ENCODE measurements at places on chromosomes 13 and 19.
A peak's percentile ranks its signal among the peaks of the same experiment; 100 is the strongest.

- no peak for DNase-seq
Observed at GRCh38 chr13:38897521-38897920, 93.1 kb downstream of the STOML3 start.

GRCh38 chr13:33015791-33016323 is 366 bp upstream of the KL start:
- DNase-seq: no peak

DNA sequence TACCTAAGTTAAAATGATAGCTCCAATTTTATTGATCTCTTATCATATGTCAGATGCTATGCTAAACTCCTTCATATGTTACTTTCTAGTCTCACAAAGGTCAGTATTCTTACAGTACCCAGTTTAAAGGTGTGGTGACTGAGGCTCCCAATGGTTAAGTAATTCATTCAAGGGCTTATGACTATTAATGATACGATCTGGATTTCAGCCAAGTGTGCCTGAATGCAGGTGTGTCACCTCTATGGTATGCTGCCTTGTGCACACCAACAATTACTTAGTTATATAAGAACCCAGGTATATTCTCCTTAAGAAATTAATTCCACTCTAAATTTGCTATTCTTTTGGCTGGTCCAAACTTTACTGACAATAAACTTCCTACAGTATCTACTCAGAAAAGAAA is 84.6 kb upstream of the TRPC4 start:
- DNase-seq: no peak

DNA sequence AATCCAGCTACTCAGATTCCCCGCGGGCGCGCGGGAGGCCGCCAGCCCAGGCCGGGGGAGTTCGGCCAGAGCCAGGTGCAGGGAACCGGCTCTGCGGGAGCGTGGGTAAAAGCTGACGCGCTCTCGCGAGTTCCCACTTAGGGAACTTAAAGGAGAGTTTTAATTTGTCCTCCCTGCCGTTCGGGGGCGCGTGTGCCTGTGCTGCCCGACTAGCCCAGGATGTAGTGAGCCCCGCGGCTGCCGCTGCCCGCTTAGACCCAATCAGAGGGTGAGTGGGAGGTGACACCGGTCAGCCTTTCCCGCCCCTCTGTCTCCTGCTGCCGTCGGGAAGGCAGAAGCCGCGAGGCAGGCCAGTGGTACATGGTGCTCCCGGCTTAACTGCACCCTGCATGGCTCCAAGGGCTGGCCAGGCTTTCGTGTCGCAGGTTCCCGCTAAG is 36.0 kb upstream of the NEK3 start:
- peak; percentile 27 for DNase-seq

DNA sequence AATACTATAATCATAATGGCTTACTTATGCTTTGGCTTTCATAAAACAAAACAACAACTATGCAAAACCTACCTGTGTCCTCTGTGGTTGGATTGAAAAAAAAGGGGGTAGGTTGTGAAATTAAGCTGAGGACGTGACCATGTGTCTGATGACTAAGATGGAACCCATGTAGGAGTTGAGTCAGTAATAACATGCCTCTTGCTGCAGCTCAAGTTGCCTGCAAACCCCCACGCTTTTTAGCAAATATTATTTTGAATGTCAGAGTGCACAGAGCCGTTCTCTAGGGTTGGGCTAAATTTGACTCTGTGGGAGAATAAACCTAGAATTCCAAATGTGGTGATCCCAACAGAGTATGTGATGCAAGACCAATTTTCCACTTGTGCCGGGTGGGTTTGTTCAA is 209.3 kb downstream of the KCNRG start:
- DNase-seq: no peak

DNA sequence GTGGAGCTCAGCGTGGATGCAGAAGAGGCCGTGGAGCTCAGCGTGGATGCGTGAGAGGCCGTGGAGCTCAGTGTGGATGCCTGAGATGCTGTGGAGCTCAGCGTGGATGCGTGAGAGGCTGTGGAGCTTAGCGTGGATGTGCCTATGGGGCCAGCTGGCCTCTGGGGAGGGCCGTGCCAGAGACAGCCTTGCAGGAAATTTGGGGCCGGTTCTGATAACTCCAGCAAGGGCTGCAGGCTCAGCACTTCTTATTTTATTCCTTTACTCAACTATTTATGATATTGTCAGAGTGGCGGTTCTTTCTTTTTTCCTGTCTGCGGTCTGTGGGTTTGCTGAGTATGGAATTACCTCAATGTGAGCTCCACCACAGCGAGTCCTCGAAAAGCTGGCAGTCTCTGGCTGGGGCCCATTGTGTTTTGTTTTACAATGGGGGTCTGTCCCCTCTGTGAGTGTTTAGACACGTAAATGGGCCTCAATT is 17.8 kb upstream of the TMEM255B start:
- DNase-seq: no peak

DNA sequence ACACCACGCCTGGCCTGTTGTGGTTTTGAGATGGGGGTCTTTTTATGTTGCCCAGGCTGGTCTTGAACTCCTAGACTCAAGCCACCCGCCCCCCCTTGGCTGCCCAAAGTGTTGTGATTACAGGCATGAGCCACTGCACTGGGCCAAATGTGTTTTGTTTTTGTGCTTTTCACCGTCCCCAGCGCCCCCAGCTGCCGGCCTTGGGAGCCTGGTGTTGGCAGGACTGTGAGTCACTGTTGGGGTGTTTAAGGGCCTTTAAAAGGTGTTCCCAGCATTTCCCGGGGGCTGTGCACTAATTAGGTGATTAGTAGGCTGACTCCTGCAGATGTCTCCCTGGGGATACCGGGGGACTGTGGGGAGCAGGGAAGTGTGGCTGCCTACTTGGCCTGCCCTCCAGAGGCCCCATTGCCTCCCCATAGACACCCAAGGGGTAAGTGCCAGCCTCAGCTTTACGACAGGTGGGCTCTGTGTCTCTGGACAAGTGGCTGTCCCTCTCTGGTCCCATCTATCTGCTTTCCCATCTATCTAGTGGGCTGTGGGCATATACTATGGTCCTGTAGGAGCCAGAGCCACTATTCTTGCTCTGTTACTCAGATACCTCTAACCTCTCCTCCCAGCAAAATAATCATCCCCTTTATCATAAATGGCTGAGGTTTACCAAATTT is 11.8 kb upstream of the TLE5 start:
- DNase-seq: no peak

- no peak for DNase-seq
Observed at GRCh38 chr13:94209117-94209516, 270.4 kb downstream of the DCT start.

DNA sequence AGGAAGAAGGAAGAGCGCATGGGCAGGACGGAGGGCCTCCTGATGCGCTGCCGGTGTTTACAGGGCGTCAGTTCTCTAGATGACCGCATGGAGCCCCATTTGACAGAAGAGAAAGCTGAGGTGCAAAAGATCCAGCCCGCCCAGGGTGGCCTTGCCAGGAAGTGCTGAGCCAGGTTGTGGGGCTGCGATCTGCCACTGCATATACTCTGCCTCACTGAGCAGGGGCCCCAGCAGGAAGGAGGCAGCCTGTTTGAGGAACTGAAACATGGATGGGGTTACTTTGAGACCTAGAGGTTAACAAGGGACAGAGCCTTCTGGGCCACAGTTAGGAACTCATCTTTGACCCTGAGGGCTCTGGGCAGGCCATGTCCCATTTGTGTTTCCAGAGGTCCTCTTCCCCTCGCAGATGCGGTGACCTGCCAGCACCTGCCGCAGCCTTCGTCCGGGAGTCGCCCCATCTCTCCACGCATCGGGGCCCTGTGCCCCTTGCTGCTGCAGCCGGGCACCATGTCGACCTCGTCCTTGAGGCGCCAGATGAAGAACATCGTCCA is 3.2 kb downstream of the EPN1 start:
- DNase-seq: no peak

GRCh38 chr19:15331419-15332310 is 674 bp downstream of the BRD4 start:
- DNase-seq: peak; percentile 55

All from activated CD8-positive, alpha-beta memory T cell treated with anti-CD3 and anti-CD28 coated beads for 48 hours (primary cell).